Activated CD4-positive, alpha-beta T cell treated with anti-CD3 and anti-CD28 coated beads, Interleukin-2, amount 10 ng/mL, durations not matched to agents 7 days and 5 days (primary cell): ENCODE measurements at places on chromosomes 3 and 15. TPM values are rescaled to one million over a fixed set of nuclear protein-coding genes. Genes with fewer than 3 reads are reported as not detected.

Gene CDHR4
- total RNA-seq = 0.08 TPM

Gene CLDN11
- not detected for total RNA-seq

Gene BOC
- not detected for total RNA-seq

Gene EPHA6
- total RNA-seq = not detected
